ENCODE measurements at places on chromosomes 1 and 21.

DNA sequence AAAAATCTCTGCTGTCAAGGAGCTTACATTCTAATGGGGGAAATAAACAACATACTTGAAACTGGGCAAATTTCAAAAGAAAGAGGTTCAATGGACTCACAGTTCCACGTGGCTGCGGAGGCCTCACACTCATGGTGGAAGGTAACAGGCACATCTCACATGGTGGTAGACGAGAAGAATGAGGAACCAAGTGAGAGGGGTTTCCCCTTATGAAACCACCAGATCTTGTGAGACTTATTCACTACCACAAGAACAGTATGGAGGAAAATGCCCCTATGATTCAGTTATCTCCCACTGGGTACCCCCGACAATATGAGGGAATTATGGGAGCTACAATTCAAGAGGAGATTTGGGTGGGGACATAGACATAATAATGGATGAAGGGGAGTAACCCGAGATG is 226.4 kb downstream of the ZP4 start:
- DNase-seq, result no peak

- DNase-seq, result no peak
These were observed 187.5 kb downstream of the LMX1A start for GRCh38 chr1:165169028-165169427.

GRCh38 chr1:41418857-41419583 is 57.8 kb downstream of the FOXO6 start:
- peak; percentile 93 for DNase-seq

DNA sequence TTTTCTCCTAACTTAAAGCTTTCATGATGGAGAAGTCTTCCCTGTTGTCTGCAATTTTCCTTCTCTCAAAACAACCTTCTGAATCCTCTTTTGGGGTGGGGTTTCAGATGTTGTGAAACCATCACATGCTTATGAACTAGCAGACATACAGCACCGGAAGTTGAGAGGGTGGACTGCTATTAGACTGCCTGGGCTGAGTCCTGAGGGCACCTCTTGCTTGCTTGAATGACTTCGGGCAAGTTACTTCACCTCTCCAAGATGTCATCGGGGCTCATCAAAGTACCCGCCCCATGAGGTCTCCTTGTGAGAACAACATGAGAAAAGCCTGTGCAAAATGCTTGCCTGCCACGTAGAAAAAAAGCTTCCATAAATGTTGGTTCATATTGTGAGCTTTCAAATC is 89.6 kb downstream of the CCDC185 start:
- DNase-seq, result no peak

Measured in femur (tissue), 1 donor.